ENCODE measurements at places on chromosomes 5 and 9.

GRCh38 chr5:129951039-129951438 lies 46.8 kb downstream of the CHSY3 start:
- DNase-seq, result no peak

DNA sequence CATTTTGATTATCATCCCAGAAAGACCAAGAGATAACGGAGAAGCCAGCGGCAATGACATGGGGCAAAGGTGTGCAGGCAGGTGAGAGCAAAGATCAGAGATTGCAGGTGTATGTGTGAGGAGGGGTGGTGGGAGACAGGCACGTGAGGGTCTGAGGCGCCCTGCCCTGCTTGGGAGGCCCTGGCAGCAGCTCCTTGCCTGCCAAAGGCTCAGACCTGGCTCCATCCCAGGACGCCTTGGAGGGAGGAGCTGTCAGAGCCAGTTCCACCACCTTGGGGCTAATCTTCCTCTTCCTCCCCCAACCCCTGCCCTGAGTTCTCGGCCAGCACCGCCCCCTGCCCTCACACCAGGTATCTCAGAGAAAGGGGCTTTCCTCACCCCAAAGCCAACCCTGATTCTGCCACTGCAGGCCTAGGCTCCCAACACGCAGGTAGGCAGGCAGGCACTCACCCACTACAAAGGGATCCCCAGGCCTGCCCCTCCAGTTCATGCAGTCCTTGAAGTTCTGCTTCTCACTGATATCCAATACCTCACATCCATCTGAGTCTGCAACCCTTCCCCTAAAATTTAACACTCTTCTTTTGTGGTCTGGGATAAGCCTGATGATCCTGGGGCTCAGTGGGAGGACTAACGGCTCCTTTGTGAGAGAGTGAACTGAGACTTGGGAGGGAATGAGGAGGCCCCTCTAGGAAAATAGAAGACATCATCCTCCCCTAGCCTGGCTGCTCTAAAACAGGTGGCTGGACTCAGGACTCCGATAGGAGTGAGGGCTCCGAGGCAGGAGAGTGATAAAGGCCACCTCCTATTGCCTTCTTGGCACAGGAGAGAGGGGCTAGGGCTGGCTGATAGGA lies 1.8 kb downstream of the AQP3 start:
- peak; percentile 51 for DNase-seq

- no peak for DNase-seq
These were observed 95.7 kb downstream of the INSL6 start for GRCh38 chr9:5089737-5090136.

DNA sequence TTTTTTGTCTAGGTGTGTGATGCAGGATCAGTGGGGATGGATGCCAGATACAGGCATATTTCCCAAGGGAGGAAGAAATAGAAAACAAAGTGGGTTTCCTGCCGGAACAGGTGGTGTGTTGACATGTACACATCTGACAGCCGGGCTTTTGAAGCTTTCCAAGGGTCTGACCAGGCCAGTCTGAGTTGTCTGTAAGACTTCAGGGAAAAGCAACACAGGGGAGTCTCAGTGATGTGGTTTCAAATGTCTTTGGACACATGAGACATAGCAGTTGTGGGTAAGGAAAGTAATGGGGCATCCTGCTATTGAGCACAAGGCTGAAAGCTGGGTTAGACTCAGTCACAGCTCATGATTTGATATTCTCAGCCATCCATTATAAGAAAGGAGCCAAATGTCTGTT lies 274.9 kb downstream of the PIK3R1 start:
- DNase-seq, result no peak

- no peak for DNase-seq
These were observed 24.4 kb upstream of the MLLT3 start for GRCh38 chr9:20646656-20647055.

DNA sequence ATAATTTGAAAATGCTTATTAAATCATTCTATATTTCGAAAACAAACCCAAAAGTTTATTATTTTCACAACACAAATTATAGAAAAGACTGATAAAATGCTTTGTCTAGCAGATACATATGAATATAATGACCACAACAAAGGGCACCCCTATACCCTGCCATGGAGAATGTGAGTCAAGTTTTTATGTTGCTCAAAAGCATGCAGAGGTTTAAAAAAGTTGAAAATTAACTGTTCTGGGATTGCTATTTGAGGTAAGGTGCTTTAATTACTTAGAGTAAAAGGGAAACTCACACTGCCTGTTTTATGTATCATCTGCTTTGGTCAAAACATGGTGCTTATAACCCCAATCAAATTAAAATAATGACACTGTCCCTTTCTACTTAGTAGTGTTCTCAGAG lies 41.0 kb downstream of the MLANA start:
- DNase-seq, result no peak

- peak; percentile 56 for DNase-seq
These were observed 4.0 kb upstream of the CDK5RAP2 start for GRCh38 chr9:120583958-120584369.

DNA sequence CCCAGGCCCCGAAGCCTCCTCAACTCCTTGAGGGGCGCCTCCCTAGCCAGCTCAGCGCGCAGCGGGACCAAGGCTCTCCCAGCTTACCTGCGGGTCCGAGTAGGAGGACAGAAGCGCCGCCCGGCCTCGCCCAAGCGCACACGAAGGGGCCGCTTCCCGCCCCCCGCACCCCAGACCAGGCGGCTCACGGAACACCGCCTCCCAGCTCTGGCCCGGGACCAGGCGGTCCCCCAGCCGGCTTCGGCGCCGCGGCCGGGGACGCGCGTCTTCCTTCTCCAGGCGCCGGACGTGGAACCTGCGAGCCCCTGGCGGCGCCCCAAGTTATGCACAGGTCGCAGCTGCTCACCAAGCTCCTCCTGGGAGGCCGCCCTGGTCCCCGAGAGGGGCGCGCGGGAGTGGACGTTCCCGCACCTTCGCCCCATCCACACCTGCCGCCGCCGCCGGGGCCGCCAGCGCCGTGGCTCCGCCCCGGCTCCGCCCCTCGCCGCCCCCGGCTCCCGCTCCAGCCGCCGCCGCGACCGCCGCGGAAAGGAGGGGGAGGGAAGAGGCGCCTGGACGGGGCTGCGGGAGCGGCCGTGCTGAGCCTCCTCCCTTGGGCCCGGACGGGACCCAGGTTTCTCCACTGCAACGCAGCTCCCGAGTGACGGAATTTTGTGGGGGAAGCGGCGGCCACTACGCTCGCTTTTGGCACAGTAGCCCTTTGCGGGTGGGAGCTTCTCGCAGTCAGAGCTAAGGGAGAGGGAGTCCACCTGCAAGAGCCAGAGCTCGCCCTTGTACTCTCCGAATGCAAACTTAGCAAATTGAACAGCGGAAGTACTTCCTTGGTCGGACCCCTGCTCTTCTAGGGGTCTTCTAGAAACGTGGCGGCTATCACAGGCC lies 77.5 kb upstream of the IFNE start:
- DNase-seq, result peak; percentile 53

GRCh38 chr5:179420476-179420875 lies 75.2 kb upstream of the ADAMTS2 start:
- DNase-seq, result no peak
